ENCODE measurements at places on chromosomes 4 and X.

GRCh38 chr4:38860788-38861424 is 4.3 kb upstream of the TLR6 start:
- DNase-seq = peak; percentile 57

GRCh38 chr4:100095729-100096595 is 94.3 kb downstream of the DDIT4L start:
- peak; percentile 81 for DNase-seq

DNA sequence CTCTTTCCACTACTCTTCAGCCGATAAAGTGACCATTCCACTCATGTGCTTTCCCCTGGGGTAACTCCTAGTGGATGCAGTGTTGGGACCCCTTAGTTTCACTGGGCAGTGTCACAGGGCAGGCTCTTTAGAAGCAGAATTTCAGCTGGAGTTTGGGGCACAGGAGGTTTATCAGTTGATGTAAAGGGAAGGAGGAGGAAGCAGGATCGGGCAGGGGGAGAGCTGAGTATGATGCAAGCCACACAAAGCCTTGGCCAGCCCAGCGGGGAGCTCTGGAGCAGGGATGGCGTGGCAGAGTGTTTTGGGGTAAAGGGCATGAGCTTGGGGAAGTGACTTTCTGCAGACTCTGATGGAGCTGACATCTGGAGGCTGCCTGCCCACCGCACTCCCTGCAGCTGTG is 19.3 kb downstream of the WDR13 start:
- no peak for DNase-seq

- peak; percentile 5 for DNase-seq
Measured at GRCh38 chrX:1212532-1212931, at the start of gene CRLF2. Gene CRLF2, minus strand, starts transcription at chrX:1212649. Its CDS starts 15 bp downstream, at chrX:1212634.

Measured in A673 (cell line).